ENCODE measurements at places on chromosomes 2 and 18.

GRCh38 chr2:144659731-144660275, 139.9 kb upstream of the ZEB2 start:
- H3K4me1 ChIP-seq = peaks cover 19% of the 10 kb centered on the region
- H3K27me3 ChIP-seq = no peaks in the 10 kb centered on the region

- H3K27ac ChIP-seq = no peak overlapping the region
- no peaks in the 10 kb centered on the region for H3K4me1 ChIP-seq
Measured at GRCh38 chr2:188512456-188512855, 220.8 kb downstream of the GULP1 start.

- H3K36me3 ChIP-seq = no peaks in the 10 kb centered on the region
- H3K27ac ChIP-seq = peak overlapping the region; percentile 31
- no peaks in the 10 kb centered on the region for H3K27me3 ChIP-seq
- no peak overlapping the region for H3K4me3 ChIP-seq
Measured at GRCh38 chr2:138997856-138998517, 217.8 kb upstream of the NXPH2 start.

DNA sequence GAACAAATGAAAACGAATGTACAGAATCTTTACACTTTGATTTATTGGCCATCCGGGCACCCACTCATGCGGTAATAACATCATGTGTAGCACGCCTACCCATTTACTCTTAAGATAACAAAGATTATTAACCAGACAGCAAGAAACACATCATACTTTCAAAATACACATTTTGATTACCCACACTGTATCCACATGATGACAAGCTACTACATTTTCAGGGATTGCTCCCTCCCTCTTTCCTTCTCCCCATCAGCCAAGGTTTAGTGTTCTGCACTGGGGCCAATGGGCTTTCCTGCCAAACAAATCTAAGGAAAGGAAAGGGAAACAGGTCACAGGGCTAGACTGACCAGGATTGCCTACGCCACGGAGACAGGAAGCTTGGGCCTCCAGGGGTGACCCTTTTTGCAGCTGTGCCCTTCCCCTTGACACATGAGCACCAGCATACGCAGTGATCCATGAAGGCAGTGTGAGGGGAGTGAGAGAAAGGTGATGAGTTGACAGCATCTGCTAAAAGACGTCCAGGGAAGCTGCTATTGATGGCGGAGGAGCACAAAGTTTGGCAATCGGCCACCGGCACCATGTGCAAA, 76.5 kb downstream of the ZNF521 start:
- H3K4me1 ChIP-seq = no peaks in the 10 kb centered on the region
- no peak overlapping the region for H3K27ac ChIP-seq
- peaks cover 11% of the 10 kb centered on the region for H3K27me3 ChIP-seq
- DNase-seq = no peak
- H3K4me3 ChIP-seq = no peak overlapping the region

DNA sequence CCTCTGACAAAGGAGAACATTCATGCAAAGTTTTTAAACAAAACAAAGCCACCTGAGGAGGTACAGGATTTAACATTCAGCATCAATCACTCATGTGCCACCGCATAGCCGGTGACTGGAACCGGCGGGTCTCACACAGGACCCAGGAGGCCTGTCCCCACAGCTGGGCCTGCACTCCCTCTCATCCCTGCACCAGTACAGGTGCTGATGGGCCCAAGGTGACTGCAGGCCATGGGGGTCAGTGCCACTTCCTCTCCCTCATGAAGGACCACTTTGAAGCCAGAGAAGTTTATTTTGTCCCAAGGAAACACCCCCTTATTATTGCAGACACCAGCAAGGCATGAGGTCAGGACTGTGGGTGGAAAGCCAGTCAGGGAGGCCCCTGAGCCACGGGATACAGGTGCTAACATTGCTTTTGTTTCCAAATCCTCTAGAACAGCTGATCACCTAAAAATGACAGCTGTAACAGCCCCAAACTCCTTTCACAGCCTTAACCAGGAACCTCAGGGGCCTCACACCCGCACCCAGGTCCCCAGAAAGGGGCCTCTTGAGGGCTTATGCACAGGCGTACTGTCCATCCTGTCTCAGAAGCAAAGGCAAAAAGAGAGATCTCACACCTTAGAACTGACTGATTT, 14.0 kb downstream of the PARD6G start:
- H3K27me3 ChIP-seq = no peaks in the 10 kb centered on the region
- H3K4me3 ChIP-seq = no peak overlapping the region
- no peaks in the 10 kb centered on the region for H3K36me3 ChIP-seq
- no peak for DNase-seq
- H3K27ac ChIP-seq = peak overlapping the region; percentile 19
- peaks cover 15% of the 10 kb centered on the region for H3K4me1 ChIP-seq

- H3K4me3 ChIP-seq = no peak overlapping the region
- no peak for DNase-seq
- H3K27ac ChIP-seq = no peak overlapping the region
- H3K4me1 ChIP-seq = no peaks in the 10 kb centered on the region
- no peaks in the 10 kb centered on the region for H3K36me3 ChIP-seq
Measured at GRCh38 chr2:113979191-113980128, 89.6 kb downstream of the ACTR3 start.

DNA sequence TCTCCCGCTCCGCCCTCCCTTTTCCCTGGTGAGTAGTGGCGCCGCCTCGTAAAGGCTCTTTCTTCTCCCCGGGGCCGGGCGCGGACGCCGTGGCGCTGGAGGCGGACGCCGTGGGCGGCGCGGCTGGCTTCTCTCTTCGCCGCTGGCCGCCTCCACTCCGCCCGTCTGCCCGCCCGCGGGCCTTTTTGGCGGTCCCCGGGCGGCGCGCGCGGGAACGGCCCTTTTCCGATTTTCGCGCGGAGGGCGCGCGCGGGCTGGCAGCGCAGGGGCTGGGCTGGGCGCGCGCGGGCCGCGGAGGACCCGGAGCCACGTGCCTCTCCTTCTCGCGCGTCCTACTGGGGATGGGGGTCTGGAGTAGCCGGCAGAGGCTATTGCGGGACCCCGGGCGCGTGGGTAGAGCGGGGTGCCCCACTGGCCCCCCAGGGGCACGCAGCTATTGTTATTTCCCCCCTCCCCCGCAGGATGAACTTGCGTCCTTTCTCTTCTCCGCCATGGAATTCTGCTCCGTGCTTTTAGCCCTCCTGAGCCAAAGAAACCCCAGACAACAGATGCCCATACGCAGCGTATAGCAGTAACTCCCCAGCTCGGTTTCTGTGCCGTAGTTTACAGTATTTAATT, 472 bp downstream of the SLC20A1 start:
- peak overlapping the region; percentile 84 for H3K4me3 ChIP-seq
- no peaks in the 10 kb centered on the region for H3K27me3 ChIP-seq
- H3K27ac ChIP-seq = peak overlapping the region; percentile 98
- no peak for DNase-seq

GRCh38 chr18:70021043-70021442, 73.4 kb upstream of the CD226 start:
- no peak overlapping the region for H3K4me3 ChIP-seq
- no peaks in the 10 kb centered on the region for H3K4me1 ChIP-seq
- no peak for DNase-seq
- peaks cover 98% of the 10 kb centered on the region for H3K36me3 ChIP-seq

Data from RWPE2 (cell line).